ENCODE measurements at places on chromosomes 13 and 19. TPM values are rescaled to one million over a fixed set of nuclear protein-coding genes. Genes with fewer than 3 reads are reported as not detected.
A peak's percentile ranks its signal among the peaks of the same experiment; 100 is the strongest.

- peak; percentile 79 for DNase-seq
These were observed 81.6 kb downstream of the DPF1 start for GRCh38 chr19:38142176-38143035.

GRCh38 chr13:110913322-110914080 lies 1.4 kb downstream of the ANKRD10 start:
- no peak for DNase-seq

GRCh38 chr19:7705387-7706187 lies 3.7 kb upstream of the FCER2 start:
- no peak for DNase-seq

Gene ADGRE1
- not detected for total RNA-seq

DNA sequence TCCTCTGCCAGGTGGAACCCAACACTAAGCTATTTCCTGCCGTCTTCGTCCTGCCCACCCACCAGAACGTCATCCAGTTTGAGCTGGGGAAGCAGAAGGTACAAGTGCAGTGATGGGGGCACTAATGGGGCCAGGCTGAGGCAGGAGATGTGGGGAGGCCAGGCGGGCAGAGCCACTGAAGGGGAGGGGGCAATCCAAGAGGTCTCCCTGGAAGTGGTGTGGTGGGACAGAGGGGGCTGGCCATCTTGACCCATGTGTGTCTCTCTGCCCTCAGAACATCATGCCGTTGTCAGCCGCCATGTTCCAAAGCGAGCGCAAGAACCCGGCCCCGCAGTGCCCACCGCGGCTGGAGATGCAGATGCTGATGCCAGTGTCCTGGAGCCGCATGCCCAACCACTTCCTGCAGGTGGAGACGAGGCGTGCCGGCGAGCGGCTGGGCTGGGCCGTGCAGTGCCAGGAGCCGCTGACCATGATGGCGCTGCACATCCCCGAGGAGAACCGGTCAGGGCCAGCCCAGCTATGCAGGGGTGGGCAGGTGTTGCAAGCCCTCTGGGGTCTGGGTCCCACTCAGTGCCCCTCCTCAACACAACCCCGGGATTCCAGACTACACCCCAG lies 49.6 kb downstream of the RYR1 start:
- no peak for DNase-seq

Gene FUT3
- not detected for total RNA-seq

GRCh38 chr19:39177736-39178135 lies 19.0 kb upstream of the NCCRP1 start:
- no peak for DNase-seq

DNA sequence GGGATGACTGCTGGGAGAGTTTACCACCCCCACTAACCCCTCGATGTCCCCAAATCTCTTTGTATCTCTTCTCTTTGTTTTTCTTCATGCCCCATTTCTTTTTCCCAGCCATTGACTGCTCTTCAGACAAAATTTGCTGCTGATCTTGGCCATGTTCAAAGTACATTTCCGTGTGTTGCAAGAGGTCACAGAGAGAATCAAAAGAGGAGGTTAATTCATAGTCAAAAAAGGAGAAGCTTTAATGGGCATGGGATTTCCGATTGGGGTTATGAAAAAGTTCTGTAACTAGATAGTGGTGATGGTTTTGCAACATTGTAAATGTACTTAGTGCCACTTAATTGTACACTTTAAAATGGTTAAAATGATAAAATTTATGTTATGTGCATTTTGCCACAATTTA lies 121.1 kb downstream of the FLT1 start:
- no peak for DNase-seq

Gene ZNF229
- 30.6 TPM for total RNA-seq

DNA sequence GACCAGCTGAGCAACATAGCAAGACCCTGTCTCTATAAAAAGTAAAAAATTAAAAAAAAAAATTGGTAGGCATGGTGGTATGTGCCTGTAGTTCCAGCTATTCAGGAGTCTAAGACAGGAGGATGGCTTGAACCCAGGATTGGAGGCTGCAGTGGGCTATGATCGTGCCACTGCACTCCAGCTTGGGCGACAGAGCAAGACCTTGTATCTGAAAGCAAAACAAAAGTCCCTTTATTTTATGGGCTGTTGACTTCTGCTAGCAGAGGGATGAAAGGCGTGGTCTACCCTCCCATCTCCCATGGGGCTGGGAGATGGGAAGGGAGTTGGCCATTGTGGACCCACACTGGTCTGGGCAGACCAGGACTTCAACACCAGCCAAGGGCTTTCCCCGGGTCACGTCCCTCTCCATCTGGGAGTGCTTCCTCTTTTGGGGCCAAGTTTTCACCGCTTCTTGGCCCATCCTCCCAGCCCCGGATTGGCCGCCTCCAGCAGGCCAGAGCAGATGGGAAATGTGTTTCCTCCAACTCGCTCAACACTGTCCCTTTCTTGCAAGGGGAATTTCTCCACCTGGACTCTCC lies 2.2 kb upstream of the TNFSF9 start:
- DNase-seq: peak; percentile 39

Gene SUGP1
- total RNA-seq: 22.8 TPM

- no peak for DNase-seq
These were observed 12.2 kb downstream of the ZNF30 start for GRCh38 chr19:34938886-34939285.

Gene LILRB4
- total RNA-seq: 0.82 TPM

- DNase-seq: no peak
These were observed 1.9 kb downstream of the GTPBP3 start for GRCh38 chr19:17339088-17339741.

GRCh38 chr13:110560601-110561343 lies 750 bp downstream of the RAB20 start:
- DNase-seq: no peak

Gene ZNF682
- total RNA-seq: 20.0 TPM

DNA sequence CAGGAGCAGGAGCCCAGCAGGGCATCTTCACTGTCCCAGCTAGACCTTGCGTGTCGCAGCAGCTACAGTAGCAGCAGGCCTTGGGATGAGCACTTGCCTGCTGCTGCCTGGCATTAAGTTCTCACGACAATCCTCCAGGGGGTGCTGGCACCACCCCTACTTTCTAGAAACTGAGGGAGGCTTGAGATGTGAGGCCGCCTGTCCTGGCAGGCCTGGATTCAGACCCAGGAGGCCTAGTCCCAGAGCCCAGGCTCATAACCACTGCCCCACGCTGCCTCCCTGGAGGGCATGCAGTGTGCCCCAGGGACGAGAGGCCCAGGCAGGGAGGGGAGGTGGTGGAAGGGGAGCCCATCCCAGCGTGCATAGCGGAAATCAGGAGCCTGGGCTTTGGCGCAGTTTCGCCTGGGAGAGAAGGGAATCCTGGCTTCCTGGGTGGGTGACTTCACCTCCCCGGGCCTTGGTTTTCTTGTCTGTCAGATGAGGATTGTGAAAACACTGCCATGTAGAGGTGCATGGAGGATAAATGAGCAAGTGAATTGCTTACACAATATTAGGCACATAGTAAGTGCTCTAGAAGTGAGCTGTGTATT lies 26.1 kb downstream of the PPP5C start:
- DNase-seq: no peak

DNA sequence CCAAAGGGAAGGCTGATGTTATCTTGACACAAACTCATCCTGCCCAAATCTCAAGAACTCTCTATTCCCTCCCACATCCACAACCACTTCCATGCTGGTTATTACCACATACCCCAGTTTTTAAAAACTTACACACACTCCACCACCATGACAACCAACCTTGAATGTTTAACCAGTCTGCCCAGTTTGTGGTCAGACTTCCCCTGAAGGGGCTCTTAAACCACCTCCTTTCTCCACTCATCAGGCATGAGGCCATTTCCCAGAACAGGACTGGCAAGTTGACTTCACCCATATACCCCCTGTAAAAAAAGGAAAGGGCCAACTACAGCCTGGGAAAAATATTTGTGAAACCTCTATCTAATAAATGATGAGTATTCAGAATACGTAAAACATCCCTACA lies 12.4 kb upstream of the ZSCAN4 start:
- no peak for DNase-seq

Data from frontal cortex (tissue), 4 donors.